T follicular helper cell (primary cell): ENCODE measurements at places on chromosomes 6 and 20.
A peak's percentile ranks its signal among the peaks of the same experiment; 100 is the strongest.

DNA sequence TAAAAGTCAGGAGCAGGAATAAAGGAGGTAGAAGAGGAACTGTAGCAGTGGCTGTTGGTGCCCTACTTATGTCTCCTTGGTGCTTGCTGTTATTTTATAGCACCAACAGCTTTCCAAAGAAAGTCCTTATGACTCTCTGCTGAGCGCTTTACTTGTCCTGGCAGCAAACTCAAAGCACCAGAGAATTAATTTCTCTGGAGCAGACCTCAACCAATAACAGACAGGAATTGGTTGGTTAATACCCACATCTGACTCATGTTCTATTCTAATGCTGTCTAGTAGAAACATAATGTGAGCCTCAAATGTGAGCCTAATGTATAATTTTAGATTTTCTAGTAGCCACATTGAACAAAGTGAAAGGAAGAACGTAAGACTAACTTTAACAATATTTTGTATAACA lies 685.9 kb downstream of the KIF16B start:
- no peak for DNase-seq

DNA sequence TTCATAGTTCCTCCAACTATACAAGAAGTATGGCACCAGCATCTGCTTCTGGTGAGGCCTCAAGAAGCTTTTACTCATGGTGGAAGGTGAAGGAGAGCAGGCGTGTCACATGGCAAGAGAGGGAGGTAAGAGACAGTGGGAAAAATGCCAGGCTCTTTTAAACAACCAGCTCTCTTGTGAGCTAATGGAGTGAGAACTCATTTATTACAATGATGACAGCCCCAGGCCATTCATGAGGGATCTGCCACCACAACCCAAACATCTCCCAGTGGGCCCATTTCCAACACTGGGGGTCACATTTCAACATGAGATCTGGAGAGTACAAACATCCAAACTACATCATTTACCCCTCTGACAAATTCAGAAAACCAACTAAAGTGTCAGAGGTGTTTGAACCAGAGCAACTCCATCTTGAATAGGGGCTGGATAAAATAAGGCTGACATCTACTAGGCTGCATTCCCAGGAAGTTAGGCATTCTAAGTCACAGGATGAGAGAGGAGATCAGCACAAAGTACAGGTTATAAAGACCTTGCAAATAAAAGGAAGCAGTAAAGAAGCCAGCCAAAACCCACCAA lies 2.2 kb upstream of the UBD start:
- DNase-seq, result no peak

DNA sequence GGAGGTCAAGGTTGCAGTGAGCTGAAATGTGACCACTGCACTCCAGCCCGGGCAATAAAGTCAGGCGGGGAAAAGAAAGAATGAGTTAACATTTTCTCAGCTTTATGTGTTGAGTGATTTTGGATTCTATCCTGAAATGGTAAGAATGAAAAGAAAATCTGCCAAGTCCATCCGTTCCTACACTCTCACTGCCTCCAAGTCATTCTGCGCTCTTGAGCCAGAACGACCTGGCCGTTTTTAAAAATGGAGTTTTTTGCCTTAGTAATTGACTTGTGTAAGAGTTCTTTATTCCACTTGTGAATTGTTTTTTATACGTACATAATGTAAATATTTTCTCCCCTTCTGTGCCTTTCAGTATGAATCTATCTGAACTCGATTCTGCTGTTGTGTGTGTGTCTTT lies 28.7 kb downstream of the DNAJC5 start:
- no peak for DNase-seq

GRCh38 chr6:16335176-16335575 lies 96.8 kb downstream of the GMPR start:
- no peak for DNase-seq

DNA sequence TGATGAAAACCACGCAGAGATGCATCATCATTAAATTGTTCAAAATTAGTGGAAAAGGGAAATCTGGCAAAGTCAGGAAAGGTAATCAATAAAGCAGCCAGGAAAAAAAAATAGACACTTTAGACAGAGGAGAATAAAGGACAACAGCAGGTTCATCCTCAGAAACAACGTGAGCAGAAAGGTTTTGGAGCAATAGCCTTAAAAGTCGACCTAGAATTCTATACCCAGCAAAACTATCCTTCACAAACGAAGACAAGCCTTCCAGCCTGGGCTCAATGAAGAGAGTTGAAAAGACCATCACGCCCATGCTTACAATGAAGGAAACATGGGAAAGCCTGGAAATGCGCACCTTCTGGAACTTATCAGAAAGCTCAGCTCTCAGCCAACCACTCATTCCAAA lies 24.7 kb upstream of the CHRNA4 start:
- DNase-seq, result no peak

DNA sequence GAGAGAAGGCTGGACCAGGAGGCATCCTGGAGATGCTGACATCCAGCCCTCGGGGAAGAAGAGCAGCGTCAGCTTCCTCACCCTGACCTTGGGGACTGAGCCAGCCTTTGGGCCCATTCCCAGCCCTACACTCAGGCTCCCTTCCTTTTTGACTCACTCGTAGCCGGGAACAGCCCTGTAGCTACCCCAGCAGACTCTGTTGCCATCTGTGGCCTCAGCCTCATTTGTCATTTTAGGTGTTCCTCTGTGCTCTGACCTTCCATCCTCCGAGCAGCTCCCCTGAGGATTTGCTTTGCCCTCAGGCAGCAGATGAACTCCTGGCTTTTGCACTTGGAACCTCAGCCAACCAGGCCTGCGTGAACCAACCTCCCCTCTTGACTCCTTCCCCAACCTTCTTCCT lies 67.5 kb downstream of the ELOVL2 start:
- DNase-seq, result no peak

- no peak for DNase-seq
Measured at GRCh38 chr6:145699462-145699861, 35.9 kb downstream of the EPM2A start.

GRCh38 chr6:137519629-137520176 lies 25.5 kb upstream of the OLIG3 start:
- no peak for DNase-seq

- DNase-seq, result no peak
Measured at GRCh38 chr6:47427680-47428079, 49.9 kb upstream of the CD2AP start.

DNA sequence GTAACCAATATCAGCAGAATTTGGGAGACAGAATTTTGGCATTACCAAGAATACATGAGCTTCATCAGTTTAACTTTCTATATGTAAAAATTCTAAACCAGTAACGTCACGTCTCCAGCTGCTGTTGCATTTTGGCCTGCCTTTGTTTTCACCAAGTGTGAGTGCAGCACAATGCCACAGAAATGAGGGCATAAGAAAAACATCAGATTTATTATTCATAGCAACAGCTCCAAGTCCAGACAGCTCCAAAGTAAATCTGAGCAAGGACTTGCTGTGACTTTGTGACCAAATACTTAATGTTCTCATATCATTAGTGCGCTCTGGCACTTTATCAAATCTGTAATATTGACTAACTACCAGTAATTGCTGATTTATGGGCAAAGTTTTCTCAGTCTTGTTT lies 11.0 kb upstream of the FBXL4 start:
- DNase-seq, result no peak

GRCh38 chr6:5172041-5172653 lies 87.0 kb downstream of the PPP1R3G start:
- DNase-seq, result no peak

GRCh38 chr20:63530788-63531160 lies 6.4 kb downstream of the PTK6 start:
- no peak for DNase-seq

- no peak for DNase-seq
Measured at GRCh38 chr20:10111139-10111958, 76.6 kb downstream of the ANKEF1 start.

- no peak for DNase-seq
Measured at GRCh38 chr6:118324116-118324515, 224.0 kb upstream of the PLN start.

DNA sequence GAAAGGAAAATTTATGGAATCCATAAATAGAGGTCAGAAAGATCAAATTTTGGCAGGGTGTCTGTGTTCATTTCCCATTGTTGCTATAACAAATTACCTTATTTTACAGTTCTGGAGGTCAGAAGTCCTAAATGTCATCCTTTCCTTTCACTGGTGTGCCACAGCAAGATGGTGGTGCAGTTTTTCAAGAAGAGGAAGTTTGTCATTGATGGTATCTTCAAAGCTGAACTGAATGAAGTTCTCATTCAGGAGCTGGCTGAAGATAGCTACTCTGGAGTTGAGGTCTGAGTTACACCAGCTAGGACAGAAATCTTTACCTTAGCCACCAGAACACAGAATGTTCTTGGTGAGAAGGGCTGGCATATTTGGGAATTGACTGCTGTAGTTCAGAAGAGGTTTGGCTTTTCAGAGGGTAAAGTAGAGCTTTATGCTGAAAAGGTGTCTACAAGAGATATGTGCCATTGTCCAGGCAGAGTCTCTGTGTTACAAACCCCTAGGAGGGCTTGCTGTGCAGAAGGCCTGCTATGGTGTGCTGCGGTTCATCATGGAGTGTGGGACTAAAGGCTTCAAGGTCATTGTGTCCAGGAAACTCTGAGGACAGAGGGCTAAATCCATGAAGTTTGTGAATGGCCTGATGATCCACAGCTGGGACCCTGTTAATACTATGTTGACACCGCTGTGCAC lies 7.2 kb upstream of the CCNC start:
- DNase-seq, result no peak

DNA sequence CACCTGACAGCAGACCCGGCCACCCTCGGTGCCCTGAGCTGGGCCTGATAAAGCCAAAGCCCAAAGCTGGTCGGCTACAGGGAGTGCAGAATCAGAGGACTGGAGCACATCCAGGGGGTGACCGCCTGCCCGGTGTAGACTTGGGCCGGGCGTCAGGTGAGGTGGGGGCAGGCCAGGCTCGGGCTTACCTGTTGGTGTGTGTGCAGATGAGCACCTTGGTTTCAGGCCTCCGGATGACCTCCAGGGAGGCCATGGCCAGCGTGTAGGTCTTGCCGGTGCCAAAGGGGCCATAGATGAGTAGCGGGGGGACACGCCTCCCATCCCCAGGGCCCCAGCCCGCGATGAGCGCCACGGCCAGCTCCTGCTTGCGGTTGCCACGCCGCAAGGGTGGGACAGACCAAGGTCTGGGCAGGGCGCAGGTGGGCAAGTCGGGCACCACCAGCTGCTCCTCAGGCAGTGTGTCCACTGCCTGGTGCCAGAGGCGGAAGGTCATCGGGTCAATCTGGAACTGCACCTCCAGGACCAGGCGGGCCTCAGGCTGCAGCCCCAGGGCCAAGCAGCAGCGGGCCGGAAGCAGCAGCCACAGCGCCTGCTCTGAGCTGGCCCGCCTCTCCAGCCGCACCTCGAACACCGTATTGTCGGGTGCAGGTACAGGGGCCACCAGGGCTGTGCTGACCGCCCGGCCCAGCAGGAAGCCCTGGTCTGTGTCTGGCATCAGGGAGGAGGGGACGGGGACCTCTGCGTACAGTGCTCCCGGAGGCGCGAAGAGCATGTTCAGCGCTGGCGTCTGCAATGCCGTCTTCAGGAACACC lies 5.7 kb downstream of the HELZ2 start:
- DNase-seq, result no peak

- no peak for DNase-seq
Measured at GRCh38 chr6:87012743-87013142, 75.4 kb downstream of the HTR1E start.

DNA sequence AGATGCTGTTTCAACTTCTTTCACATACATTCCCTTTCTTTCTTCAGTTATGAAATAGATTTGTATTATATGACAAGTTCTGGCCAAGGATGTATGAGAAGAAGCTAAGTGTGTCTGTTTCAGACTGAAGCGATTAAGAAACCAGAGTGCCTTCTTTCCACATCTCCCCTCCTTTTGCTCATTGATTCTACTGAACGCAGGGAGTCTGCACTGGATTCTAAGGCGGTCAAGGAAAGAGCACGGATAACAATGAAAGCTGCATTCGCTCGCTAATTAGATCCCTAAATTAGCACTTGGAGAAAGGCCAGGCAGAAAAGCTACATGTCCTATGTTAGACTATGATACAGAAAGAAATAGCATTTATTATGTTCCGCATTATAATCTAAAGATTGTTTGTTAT lies 267.7 kb downstream of the HAO1 start:
- no peak for DNase-seq

DNA sequence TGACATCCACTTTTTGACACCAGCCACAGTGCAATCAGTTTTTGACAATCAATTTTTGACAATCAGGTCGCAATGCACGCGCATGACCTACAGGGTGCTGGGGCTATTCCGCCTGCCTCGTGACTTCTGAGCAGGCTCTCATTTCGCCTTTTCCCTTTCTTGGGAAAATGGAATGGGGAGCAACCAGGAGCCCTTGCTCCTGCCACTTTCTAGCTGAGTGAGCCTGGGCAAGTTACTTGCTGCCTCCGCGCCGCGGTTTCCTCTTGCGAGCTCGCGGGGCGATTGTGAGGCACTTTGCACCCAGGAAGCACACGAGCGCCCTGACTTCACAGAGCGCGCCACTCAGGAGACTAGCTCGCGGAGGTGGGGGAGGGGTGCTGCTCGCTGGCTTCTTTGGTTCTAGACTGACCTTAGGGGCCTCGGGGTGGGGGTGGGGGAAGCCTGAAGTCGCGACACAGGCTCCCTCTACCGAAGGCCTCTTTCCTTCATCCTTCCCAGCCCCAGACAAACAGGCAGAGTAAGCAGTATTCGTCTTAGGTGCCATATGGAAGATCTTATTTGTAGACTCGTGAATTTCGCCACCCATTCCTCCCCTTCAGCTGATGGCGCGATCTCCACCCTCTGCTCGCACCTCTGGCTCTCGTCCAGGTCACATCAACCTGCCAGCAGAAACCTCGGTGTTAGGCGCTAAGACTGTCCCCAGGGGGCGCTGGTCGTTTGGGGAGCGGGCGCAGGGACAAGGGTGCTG lies 4.6 kb downstream of the TP53TG5 start:
- peak; percentile 87 for DNase-seq

- no peak for DNase-seq
Measured at GRCh38 chr6:41871691-41872090, 23.5 kb downstream of the USP49 start.
